ENCODE measurements at places on chromosomes 3 and 15.
A peak's percentile ranks its signal among the peaks of the same experiment; 100 is the strongest.

DNA sequence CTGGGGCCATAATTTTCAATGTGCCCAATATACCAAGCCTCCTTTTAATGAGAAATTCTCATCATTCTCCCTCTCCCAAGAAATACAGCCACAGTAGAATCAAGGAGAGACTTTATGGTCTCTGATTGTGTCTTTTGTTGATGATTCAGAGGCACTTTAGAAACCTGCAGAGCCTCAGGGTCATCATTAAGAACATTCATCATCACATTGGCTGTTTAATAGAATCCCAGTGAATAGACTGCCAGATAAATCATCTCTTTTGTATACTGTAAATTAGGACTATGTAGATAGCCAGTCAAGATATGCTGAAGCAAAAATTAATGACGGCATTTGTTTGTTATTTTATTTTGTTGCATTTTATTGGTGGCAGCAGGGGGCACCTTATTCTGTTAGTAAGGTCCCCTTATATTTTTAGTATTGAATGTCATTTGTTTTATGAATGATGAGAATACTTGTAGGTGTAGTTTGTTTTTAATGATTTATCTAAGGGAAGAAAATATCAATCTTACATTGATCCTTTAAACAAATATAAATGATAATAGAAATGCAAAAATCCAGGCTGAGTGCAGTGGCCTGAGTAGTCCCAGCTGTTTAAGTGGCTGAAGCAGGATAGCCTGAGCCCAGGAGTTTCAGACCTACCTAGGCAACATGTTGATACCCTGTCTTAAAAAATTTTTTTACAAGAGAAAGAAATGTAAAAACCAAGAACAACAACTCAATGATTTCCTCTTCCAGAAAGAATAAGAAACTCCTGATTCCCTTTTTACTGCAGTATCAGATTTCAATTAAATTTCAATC, 138.8 kb downstream of the ZBBX start:
- DNase-seq: no peak

DNA sequence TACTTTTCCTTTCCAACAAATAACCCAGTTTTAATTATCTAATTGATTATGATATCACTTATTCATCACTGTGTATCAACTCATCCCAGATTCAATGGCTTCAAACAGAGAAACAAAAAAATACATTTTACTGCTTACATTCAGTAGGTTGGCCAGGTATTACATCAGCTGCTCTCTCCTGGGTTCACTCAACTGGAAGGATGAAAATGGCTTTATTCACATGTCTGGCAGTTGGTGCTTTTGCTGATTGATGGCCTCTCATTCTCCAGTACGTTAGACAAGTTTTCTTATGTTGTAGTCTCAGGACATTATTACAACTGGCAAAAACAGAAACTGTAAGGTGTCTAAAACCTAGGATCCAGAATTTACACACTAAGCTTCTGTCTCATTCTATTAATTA, 811.0 kb upstream of the ALCAM start:
- DNase-seq: no peak

DNA sequence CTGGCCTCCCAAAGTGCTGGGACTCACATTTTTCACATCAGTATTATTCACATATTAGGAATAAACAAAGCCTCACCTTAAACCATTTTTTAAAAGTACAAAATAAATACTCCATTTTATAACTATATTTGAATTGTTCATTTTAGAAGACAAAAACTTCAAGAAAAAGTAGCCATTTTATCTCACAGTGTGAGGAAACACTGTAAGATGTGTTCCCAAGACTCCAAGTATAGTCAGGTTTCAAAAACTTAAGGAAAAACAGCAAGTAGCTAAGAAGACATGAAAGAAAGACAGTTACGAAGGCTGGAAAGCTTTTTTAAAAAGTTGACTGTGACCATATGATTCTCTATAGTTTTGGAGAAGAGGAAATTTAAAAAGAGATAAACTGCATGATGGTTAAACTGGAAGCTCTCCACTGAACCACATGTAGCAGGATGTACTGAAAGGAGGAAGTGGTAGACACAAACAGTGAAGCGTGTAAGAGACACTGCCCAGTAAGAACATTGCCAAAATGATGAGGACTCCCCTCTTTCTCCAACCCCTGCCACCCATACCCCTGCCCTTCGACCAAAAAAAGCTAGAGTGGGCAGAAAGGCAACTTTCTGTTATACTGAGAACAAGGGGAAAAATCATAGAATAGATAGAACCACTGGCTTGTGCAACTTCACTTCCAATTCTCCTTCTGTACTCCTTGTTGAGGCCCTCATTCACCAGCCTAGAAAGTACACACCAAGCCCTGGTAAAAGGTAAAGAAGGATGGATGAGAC, 6.2 kb upstream of the TMF1 start:
- DNase-seq: peak; percentile 31

GRCh38 chr15:49984436-49984835, 134.6 kb downstream of the ATP8B4 start:
- no peak for DNase-seq

DNA sequence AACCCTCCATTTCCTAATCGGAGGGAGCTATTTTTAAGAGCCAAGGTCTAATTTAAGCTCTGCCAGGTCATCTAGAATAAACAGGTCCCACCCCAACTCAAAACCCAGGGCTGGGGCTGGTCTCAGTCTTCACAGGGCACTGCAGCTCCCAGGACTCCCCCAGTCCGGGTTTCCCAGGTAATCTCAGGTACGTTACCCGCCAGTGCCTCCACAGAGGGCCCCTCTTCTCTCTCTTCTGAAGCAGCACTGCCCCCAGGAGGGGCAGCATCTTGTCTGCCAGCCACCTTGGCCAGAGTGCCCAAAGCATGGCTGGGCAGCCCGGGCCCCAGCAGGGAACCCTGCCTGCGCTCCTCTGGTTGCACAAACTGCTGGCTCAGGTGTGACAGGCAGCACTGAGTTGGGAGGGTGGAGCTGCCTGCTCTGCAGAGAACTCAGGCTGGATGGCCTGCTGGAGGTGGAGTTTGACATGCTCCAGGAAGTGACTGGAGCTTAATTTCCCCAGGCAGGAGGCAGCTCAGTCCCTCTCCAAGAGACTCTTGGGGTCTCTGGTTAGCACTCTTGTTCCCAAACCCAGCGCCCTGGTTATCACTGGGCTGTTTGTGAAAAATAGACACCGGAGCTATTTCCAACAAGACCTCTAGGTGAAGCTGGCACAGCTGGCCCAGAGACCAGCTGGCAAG, at the start of gene PLA2G4F:
PLA2G4F (minus strand) TSS at position 394 of the 680 bp plus-strand sequence; CDS start at position 307, 87 bp downstream.
- no peak for DNase-seq

DNA sequence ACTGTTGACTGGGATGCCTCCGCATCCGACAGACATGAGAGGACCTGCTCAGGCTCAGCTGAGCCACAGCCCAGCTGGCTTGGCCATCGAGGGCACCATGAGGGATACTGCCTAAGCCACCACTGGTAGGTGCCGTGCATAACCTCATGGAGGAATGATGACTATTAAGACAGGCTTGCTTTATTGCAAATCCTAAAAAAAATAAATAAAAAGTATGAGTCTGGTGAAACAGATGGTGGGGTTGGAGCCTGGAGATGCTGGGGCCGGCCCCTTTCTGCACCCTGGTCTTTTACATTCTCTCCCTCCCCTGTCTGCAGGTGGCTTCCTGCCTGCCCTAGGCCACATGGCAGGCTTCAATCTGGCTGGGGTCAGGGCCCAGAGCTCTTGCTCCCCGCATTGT, 24.0 kb upstream of the RAD18 start:
- DNase-seq: no peak

GRCh38 chr3:102104033-102104432, 254.7 kb downstream of the NFKBIZ start:
- no peak for DNase-seq

DNA sequence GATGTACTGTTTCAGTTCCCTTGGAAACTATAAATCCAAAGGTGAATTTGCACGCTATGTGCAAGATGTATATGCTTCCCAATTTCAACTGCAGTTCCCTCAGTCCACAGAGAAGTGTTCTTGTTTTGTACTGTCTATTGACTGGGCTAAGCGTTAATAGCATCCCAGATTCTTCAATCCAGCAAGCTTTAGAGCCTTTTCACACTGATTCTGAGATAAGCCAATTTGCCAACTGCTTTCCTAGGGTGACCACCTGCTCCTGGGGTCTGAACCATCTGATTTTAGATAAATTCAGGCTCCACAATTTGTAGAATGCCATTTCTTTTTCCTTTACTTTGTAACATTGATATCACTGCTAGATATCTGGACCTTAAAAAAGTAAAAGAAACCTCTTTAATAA, 340.1 kb downstream of the PTPRG start:
- DNase-seq: no peak

- DNase-seq: no peak
These were observed 11.9 kb upstream of the CD200R1L start for GRCh38 chr3:112858410-112859069.

DNA sequence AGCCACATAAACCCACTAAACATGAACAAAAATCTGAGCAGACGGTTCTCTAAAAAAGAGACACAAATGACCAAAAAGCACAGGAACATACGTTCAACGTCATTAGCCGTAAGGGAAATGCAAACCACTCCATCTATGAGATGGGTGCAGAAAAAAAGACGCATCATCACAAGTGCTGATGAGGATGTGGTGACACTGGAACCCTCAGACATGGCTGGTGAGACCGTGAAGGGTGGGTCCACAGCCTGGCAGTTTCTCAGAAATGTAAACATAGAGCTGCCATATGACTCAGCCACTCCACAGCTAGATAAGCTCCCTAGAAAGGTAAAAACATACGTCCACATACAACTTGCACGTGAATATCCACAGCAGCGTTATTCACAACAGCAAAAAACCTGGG, 23.3 kb downstream of the PCSK6 start:
- no peak for DNase-seq

DNA sequence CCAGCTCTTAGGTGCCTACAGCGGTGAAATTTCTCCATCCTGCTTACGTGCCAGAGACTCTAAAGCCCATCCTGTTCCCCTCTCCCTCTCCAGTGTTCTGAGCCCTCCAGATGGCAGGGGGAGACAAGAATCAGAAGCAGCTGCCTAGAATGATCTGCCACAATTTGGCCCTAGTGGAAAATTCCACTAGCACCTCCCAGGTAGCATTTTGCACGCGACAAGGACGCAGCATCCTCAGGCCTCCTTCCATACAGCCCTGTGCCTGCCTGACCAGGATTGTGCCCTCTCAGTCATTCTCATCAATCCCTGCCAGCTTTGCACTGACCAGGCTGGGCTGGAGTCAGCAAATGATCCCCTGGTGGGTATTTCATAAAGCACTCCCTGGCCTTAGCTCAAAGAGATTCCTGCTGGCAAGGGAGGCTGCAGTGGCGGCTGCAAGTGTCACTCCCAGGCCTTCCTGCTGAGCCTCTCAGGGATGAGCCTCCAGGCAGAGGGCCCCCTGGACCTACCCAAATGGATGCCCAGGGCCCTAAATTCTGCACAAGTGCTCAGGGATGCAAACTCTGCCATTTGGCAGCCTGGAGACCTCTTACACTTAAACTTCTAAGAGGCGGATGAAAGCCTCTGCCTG, 130.2 kb upstream of the ATP2B2 start:
- DNase-seq: no peak

DNA sequence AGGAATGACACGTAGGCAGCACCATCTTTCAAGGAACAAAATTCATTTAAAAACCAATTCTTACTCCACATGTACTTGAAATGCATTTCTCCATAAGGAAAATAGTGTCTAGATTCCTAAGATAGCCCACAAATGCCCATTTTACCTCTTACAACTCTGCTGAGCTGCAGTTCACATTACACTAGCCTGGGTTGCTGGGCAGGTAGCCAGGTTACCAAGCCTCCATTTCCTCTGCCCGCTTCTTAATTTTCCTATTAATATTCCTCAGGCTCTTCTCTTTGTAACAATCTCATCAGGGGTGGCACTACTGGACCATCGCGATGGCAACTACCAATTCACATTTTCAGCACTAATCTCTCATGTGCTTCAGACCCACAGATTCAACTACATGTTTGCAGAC, 10.8 kb downstream of the ATP13A3 start:
- no peak for DNase-seq

GRCh38 chr3:40968666-40969065, 230.6 kb upstream of the CTNNB1 start:
- no peak for DNase-seq

GRCh38 chr3:2727610-2728318, 382.4 kb downstream of the IL5RA start:
- no peak for DNase-seq

DNA sequence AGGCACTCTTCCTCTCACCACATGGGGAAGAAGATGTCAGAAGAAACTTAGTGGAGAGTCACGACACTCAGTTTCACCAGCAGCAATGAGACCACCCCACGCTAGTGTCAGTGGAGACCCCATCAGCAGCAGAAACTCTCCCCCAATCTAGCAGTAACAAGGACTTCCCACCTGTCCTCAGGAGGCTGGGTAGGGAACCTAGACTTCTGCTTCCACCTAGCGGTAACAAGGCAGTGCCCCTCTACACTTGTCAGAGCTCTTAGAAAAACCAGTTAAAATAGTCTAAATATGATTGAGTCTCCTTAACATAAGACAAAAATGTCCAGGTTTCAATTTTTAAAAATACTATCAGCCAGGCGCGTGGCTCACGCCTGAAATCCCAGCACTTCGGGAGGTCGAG, 57.3 kb downstream of the TRAT1 start:
- DNase-seq: no peak

- no peak for DNase-seq
These were observed 13.8 kb downstream of the HDAC11 start for GRCh38 chr3:13493867-13494441.

All from activated CD4-positive, alpha-beta memory T cell treated with anti-CD3 and anti-CD28 coated beads, Interleukin-2, amount 10 ng/mL, durations not matched to agents 7 days and 5 days (primary cell).